ENCODE measurements at places on chromosomes 3 and 15.

GRCh38 chr15:99409560-99409959 lies 156.2 kb upstream of the MEF2A start:
- DNase-seq, result no peak

DNA sequence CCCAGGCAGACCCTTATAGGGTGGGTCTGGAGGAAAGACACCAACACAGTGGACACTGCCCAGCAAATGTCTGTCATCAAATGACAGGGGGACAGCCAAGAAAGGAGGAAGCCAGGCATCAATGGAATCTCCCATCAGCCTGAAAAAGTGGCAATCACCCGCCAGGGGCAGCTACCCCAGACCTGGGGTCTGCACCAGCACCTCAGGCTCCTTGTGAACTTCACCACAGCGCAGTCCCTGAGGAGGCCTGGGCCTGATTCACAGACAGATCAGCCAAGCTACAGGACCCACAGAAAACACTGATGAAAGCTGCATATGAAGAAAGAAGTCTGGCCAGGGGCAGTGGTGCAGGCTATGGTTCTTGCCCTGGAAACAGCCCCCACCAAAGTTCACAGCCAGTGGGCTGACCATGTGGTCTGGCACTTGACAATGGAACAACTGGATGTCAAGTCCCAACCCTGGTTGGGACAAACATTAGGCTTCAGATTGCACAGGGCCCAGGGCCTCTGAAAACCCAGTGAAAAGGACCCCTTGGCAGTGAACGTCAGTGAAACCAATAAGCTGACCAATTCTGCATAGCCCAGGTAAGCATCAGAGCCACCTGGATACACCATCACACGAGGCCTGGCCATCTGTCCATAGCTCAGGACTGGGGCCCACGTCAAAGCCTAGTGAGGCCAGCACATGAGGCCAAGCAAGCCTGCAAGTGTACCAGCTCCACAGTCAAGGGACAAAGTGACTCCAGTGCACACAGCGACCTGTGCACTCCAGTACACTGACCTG lies 29.1 kb downstream of the ALS2CL start:
- no peak for DNase-seq

DNA sequence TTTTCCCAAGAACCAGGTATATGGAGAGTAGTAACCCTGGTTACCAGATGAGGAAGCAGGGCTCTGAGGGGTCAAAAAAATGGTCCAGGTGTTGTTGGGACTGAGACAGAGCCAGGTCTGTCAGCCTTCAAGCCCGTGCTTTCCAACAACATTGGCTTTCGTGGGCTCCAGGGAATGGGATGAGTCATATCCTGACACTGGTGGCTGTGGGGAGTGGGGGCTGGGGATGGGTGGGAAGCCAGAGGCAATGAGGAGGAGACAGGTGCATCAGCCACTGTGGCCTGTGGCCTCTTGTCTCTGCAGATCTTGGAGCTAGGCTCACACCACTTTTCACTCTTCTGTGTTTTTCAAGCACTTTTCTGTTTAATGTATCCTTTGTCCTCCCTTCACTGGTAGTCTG lies 38.2 kb downstream of the CORO2B start:
- peak; percentile 51 for DNase-seq

DNA sequence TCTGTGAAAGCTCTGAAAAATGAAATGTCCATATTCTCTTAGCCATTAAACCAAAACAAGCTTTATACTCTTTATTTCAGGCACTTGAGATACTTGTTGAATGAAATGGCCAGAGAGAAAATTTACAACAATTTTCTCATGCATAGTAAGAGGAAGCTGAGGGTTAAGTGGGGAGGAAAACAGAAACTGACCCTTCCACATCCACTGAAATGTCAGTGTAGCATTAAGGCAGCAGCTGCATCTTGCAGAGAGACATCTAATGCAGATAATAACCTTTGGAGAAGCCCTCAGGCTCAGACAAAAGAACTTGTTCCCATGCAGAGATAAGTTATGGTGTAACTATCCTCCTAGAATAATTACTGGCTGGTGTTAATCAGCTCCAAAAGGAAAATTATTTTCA lies 34.0 kb downstream of the ZDHHC23 start:
- no peak for DNase-seq

- DNase-seq, result no peak
These were observed 6.4 kb upstream of the FAM219B start for GRCh38 chr15:74913041-74913440.

- no peak for DNase-seq
These were observed 190.8 kb upstream of the TOPAZ1 start for GRCh38 chr3:44050867-44051266.

- DNase-seq, result peak; percentile 42
These were observed 175.0 kb downstream of the OPA1 start for GRCh38 chr3:193768070-193768394.

- no peak for DNase-seq
These were observed 732 bp downstream of the FAM43A start for GRCh38 chr3:194686414-194686815.

DNA sequence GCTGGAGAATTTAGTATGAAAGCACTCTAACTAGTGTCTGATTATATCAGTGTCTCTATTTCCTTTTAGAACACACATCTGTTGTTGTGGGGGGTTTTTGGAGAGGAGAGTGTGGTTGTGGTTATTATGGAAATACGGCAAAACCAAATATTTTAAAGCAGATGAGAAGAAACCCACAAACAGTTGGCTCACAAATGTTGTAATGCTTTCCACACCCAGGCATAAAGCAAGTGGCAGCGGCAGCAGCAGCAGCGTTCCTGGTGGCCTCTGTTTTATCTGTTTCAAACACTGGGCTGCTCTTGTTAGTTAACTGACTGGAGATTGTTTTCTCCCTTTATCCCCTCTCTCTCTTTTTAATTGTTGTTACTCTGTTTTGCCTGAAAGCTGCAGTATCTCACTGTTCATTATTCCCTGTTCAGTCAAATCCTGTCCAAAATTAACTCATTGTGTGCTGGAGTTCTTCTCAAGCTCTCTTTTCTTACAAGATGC lies 1045.5 kb upstream of the NR2F2 start:
- DNase-seq, result no peak

- DNase-seq, result no peak
These were observed 21.9 kb downstream of the GABRA5 start for GRCh38 chr15:26888761-26889160.

- DNase-seq, result no peak
These were observed 38.9 kb upstream of the CLRN1 start for GRCh38 chr3:151011427-151011826.

- no peak for DNase-seq
These were observed 335.1 kb upstream of the CNTN6 start for GRCh38 chr3:757711-758110.

DNA sequence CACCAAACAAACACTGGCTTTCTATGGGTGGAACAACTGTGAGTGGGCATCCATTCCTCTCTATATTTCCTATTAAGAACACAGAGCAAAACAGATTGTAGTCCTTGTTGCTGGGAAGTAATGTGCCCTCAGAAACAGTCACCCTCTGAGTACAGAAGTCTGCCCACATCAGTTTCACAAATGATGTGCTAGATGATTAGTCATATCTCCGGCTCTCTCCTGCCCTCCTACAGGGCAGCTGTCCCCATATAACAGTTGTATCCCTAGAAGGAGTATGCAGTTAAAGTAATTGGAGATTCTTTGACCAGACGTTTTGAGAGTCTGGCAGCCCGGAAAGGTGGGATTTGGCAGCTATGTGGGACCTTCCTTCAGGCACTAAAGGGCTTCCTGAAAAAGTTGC lies 159.9 kb downstream of the APBA2 start:
- no peak for DNase-seq

DNA sequence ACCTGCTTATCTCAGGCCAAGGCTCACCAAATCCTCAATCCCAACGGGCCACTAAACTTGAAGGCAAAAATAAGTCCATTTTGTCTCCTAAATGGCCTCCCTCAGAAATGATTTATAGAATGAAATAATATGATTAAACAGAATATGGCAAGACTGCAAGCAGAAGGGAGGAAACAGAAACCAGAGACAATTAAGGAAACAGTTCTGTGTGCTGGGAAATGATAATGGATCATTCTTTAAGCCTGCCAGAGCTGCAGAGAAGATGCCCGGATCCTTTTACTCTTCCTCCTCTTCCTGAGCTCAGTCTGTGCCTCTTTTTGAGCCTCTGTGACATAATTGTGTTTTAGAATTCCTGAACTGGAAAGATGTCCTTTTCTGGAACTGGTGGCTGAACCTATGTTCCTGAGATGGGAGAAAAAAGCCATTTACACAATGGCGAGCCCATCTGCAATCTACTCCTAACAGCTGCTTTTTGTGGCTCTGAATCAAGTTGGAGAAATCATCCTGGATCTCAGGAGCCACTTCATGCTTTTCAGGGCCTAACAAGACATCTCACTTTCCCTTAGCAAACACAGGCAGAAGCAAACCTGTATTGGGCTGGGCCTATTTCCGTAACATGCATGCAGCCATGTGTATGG lies 2.8 kb upstream of the ABHD2 start:
- peak; percentile 50 for DNase-seq

- DNase-seq, result no peak
These were observed 8.1 kb downstream of the RAD18 start for GRCh38 chr3:8954938-8955763.

- DNase-seq, result no peak
These were observed 33.3 kb upstream of the GABRB3 start for GRCh38 chr15:26806151-26806550.

- DNase-seq, result no peak
These were observed 322.5 kb downstream of the ZBBX start for GRCh38 chr3:167057581-167057980.

DNA sequence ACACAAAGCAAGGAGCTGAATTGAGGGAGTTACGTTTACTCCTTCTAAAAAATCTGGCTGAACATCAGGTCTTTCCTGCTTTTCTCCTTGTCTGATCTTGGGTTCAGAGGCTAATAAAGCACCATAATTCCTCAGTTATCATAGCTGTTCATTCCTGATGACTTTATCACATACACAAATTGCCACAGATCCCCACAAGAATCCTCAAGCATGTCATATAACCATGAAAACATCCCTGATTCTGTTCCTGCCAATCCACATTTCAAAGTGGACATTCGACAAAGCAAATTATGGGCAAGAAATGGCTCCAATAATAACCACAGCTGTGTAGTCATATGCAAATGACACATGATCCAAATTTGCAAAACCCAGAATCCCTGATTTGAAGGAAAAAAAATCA lies 321.3 kb downstream of the MEX3B start:
- no peak for DNase-seq

DNA sequence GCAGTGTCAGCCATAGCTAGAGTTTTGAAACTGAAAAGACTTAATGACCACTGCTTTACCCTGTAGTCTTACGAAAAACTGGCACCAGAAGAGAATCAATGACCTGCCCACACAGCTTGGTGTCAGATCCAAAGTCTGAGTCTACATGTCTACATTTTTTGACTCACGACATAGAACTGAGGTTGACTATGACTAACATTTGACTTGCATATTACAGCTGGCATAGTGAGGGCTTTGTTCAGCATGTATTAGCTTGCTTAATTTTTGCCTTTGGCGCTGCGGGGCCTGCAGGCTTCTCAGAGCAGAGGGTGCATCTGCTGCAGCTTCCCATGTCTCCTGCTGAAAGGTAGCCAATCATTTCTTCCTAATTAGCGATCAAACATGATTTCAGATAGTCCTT lies 167.0 kb downstream of the EBLN2 start:
- peak; percentile 20 for DNase-seq

GRCh38 chr3:187430576-187430975 lies 62.4 kb downstream of the RTP4 start:
- no peak for DNase-seq

DNA sequence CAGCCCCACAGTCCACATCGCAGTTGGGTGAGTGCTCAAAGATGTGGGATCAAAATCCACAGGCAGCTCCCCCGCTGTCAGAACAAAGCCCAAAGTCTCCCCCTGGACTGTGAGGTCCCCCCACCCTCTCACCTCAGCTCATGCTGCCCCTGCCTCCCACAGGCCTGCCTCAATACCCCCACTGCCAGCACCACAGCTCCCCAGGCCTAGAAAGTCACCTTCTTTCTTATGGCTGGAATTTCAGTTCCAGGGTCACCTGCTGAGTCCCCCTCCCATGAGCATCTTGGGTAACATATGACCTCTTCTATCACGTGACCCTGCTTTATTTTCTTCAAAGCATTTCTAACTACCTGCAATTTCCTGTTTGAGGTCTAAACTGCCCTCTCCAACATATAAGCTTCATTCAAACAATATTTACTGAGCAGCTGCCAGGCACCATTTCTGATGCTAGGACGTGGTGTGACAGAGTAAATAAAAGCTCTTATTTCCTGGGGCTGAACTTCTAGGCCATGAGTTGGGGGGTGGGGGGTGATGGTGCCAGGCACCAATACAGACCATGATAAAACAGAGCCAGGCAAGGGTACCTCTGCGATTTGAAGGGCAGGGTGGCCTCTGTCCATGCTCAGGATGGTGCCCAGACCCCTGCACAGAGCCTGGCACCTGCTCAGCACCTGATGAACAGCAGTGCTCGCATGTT lies 2.4 kb upstream of the TMEM89 start:
- DNase-seq, result no peak

DNA sequence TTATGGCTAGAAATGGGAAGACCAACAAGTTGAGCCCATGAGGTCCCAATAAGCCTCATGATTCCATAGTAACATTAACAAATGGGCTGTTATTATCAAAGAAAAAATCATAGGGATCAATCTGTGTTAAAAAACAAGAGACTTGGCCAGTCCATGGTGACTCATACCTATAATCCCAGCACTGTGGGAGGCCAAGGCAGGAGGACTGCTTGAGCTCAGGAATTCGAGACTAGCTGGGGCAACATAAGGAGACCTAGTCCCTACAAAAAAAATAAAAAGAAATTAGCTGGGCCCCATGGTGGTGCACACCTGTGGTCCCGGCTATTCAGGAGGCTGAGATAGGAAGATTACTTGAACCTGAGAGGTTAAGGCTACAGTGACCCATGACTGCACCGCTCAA lies 124.8 kb downstream of the DMXL2 start:
- no peak for DNase-seq

DNA sequence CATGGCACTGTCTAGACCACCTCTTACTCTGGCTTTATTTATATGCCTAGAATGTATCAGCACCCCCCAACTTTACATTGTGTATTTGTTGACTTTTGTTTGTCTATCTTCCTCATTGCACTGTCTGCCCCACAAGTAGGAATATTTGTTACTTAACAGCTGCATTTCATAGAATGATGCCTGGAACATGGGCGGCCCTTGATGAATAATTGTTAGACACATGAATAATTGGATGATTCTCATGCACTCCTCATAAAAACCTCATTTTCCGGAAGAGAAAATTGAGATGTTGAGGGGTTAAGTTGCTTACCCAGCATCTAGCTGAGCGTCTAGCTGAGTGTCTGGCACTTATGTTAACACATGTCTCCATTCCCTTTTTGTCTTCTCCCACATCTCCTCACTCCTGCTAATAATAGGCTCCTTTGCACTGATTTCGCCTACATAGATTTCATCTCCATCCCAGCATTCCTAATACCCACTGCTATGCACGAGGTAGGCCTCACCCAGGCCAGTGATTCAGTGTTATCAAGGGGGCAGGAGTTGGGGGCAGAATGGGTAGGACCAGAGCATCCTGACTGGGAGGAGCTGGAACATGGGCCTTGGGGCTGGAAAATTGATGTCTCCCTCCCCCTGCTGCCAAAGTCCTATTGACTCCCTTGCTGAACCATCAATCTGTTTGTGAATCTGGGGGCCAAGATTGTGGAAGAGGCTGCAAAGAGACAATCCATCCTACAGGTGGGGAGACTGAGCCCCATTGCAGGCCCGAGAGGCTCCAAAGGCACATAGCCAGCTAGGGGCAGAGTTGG lies 7.8 kb upstream of the WNT7A start:
- no peak for DNase-seq
